ENCODE measurements at places on chromosomes 3 and 15.

DNA sequence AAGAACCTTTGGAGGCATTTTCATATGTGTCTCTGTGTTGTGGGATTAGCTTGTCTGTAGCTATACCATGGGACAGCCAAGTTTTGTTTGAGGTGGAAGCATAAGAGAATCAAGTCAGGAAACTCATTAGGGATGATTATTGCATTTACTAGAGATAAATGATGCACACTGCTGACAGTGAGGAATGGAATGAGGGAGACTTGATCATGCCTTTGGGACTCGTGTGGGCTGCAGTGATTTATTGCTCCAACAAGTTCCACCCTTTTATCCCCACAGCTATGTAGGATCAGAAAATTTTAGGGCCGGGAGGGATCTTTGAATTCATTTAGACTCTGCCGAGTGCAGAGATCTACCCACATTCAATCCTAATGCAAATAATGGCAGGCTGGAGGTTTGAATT, 16.3 kb downstream of the ZNF385D start:
- DNase-seq = no peak

- DNase-seq = no peak
Observed at GRCh38 chr15:88161636-88162035, 94.9 kb downstream of the NTRK3 start.

GRCh38 chr3:72904163-72904562, 16.3 kb downstream of the GXYLT2 start:
- DNase-seq = no peak

DNA sequence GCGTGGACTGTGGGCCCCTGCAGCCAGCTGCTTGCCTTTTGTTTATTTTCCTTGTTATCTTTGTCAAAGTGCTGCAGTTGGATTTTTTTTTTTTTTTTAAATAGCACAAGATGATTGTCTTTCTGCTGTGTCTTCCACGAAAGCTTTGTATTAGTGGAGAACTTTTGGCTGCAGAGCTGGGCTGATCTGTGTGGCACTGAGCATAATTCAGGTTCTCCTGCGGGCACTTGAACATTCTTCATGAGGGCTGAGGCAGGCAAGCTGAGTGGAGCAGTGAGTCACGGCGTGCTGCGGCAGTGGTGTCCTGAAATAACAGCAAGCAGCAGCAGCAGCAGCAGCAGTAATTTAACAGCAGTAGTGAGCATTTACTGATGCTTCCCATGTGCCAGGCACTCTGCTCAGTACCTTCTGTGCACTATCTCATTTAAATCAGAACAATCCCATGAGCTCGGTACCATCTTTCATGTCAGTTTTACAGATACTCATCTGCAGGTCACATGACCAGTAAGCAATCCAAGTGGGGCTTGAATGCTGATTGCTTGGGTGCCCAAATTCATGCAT, 45.8 kb downstream of the MITF start:
- DNase-seq = no peak

GRCh38 chr3:50655009-50655830, 19.5 kb upstream of the DOCK3 start:
- DNase-seq = no peak

DNA sequence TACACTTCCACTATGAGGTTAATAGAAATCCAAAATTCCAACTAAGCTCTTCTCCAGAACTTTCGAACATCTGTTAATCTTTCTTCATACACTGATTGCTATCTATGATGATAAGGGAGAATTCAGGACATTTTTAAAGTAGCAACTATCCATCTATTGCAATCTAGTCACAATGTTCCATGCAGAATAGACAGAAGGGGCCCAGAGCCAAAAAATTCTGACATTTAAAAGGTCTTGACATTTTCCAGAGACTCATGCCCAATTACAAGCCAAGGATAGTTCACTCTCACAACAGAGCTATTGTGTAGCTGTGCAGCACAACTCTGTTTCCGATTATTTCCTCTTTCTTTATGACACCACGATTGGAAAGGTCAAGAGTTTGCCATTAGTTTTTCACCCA, 999.7 kb upstream of the ALCAM start:
- DNase-seq = no peak

GRCh38 chr3:189967254-189967865, 153.3 kb downstream of the P3H2 start:
- DNase-seq = no peak

DNA sequence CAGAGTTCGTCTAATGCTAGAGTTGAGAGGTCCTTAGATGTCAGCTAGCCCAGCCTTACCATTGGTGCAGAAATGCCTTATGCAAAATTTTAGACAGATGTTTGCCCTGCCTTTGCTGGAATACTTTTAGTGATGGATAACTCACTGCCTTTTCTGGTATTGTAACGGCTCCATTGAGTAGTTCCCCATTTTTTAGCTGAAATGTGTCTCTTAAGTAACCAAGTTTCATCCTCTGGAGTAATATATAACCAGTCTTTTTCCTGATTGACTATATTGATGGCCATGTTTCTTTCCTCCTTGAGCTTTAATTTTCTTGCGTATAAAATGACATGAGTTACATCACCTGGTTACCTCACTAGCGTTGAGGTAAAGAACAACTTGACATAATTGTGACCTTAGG, 45.0 kb downstream of the SNRK start:
- DNase-seq = no peak

- no peak for DNase-seq
Observed at GRCh38 chr15:47551079-47551478, 166.2 kb upstream of the SEMA6D start.

- no peak for DNase-seq
Observed at GRCh38 chr3:9225268-9225667, 24.2 kb downstream of the SRGAP3 start.

DNA sequence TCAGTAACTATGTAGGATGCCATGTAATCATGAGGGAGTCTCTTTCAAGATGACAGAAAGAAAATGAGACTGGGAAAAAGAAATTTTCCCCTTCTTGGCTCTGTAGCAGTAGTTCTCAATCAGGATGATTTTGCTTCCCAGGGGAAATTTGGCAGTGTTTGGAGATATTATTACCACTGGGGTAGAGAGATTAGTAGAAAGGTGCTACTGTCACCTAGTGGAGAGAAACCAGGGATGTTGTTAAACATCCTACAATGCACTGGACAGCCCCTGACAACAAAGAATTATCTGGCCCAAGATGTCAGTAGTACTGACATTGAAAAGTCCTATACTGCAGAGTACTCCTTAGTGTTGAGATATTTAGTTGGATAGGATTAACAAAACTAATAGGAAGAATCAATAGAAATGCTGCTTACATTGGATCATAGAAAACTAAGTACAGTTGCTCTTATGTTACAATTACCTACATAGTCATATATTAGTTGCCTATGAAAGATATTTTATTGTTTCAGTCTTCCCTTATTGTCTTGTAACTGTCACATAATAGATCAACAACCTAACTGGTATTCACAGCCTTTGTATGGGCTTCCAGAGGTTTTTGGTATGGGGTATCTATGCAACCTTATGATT, 433.3 kb downstream of the RAP2B start:
- no peak for DNase-seq

GRCh38 chr3:58375254-58375653, 42.6 kb downstream of the PXK start:
- no peak for DNase-seq

DNA sequence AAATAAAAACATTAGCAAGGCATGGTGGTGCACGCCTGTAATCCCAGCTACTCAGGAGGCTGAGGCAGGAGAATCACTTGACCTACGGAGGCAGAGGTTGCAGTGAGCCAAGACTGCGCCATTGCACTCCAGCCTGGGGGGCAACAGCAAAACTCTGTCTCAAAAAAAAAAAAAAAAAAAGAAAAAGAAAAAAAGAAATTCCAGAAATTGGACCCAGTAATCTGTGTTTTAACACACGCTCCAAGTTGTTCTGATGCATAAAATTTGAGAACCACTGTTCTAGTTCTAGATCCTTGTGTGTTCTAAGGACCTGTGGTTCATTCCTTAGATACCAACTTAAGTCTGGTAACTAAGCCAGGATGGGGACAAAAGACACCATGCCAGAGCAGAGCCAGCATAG, 2.6 kb downstream of the PARP6 start:
- no peak for DNase-seq

- DNase-seq = no peak
Observed at GRCh38 chr3:143672396-143673165, 175.7 kb downstream of the SLC9A9 start.

DNA sequence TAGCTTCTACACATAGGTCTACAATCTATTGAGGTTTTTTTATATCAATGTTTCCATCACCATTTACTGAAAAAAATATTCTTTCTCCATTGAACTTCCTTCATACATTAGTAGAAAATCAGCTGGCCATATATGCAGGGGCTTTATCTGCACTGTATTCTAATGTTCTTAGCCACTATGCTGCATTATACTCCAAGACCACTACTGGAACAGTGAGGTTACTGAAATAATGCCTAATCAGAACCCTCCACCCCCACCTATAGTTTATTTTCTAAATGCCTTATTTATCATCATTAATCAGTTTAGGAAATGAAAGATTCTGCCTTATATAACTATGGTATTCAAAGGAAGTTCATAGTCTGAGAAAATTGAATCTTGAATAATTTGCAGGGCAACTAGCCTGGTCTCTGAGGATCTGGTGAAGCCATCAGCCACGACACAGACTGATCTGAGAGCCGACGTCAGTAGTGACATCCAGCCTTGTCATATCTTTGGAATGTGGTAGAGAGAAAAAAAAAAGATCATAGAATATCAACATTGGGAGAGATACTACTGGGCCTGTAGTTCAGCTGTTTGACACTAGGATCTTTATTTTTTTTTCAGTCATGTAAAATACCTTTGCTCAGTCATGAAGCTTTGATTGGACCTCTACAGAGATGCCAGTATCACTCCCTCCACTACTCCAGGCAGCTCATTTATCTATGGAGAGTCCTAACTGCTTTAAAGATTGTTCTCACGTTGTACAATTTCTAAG, 66.6 kb downstream of the P3H2 start:
- DNase-seq = no peak

DNA sequence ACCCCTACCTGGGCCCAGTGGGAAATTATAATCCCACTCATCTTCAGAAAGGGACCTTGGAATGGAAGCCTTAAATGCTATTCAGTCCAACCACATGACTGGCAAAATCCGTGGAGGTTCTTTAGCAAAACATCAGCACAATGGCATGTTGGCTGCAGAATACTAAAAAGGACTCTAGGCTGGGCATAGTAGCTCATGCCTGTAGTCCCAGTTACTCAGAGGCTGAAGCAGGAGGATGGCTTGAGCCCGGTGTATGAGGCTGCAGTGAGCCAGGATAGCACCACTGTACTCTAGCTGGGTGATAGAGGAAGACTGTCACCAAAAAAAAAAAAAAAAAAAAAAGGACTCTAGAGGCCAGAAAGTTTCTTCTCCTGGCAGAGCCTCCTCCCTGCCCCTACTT, 60.6 kb upstream of the RYK start:
- DNase-seq = no peak

DNA sequence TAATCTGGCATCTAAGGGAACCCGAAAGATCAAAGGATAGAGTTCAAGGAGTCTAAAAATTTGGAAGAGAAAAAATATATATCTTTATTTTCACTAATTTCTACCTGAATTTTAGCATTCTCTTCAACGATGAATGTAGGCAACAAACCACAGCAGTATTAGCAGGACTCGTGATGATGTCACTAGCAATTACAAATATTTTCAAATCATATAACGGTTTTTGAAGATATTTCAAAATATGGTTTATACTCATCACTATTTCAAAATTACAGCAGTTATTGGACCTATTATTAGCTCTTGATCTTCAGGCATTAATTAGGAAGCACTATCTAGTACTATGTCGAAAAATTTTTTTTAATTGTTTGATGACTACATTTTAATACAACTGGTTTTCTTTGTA, 27.0 kb upstream of the ANKDD1A start:
- DNase-seq = no peak

GRCh38 chr3:68878322-68878721, 54.0 kb downstream of the TAFA4 start:
- DNase-seq = peak; percentile 6

GRCh38 chr3:15713364-15713763, 84.4 kb downstream of the ANKRD28 start:
- DNase-seq = no peak

DNA sequence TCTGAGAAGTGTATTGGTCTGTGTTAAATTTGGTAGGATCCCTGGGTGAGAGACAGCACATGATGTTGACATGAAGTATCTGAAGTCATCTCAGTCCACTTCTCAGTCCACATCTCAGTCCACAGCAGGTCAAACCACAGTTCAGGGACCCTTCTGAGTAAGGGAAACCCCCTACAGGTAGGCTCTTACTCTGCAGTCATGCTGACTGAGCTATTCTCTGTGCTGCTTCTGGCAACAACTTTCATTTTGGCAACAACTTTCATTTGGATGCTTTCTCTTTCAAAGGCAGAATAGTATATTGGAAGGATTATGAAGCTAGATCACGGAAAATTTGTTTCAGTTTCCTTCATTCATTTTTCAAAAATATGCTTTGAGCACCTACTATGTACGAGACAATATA, 178.2 kb upstream of the GOLIM4 start:
- DNase-seq = no peak

GRCh38 chr3:13494463-13495350, 14.6 kb downstream of the HDAC11 start:
- DNase-seq = peak; percentile 48

- DNase-seq = no peak
Observed at GRCh38 chr3:190491533-190492054, 22.3 kb upstream of the IL1RAP start.

DNA sequence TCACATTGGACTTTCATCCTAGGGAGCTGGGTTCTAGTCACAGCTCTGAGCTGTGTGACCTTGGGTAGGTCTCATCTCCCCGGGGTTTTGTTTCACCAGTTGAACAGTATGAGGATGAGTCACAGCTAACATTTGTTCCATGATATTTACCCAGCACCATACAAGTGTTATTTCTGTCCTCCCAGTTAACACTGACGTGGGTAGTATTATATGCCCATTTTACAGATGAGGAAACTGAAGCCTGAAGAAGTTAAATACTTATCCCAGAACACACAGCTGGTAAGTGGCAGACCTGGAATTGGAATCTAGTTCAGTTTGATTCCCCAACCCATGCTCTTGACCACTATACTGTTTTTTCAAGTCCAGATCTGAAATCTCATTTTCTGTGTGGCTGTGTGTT, 908 bp upstream of the RARB start:
- no peak for DNase-seq

Data from CD8-positive, alpha-beta T cell (primary cell).